ENCODE measurements at places on chromosomes 2 and 18.

DNA sequence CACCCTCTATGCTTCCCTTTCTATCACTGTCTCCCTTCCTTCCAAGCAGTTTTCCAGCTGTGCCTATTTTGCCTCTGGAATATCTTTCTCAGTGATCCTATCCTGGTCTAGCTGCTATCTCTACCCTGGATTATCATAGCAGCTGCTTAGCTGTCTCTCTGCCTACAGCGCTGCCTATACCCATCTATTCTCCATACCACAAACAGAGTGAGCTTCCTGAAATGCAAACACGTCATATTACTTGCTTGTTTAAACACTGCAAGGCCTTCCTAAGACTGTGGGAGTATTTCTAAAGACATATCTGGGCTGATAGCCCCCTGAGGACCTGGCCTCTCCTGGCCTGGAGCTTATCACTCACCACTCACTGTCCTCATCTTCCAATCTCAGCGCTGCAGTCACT, 220.1 kb downstream of the NAPG start:
- DNase-seq: no peak

DNA sequence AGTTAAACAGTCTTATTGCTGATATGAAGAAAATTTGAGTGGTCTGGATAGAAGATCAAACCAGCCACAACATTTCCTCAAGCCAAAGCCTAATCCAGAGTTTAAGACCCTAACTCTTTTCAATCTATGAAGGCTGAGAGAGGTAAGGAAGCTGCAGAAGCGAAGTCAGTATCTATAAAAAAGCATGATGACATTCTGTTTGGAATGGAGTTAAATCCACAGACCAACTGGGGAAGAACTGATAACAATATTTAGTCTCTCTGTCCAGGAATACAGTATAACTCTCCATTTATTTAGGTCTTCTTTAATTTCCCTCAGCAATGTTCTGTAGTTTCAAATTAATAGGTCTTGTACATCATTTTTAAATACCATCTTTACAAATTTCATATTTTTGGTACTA, 16.0 kb downstream of the PIGN start:
- no peak for DNase-seq

DNA sequence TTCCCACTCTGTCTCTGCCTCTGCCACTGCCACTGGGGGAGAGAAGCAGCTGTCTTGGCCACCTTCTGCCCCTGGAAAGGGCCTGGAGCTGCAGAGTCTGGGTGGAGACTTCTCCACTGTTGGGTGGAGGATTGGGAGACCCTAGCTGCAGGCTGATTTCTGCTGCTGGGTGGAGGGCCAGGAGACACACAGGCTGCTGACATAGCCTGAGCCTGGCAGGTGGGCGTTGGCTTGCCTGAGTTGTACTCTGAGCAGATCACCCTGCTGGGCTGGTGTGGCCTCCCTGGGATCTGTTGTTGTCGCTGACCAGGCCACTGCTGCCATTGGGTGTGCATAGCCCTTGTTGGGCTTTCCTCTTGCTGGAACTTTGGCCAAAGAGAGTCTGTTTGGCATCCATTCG, 64.3 kb downstream of the ARHGEF4 start:
- no peak for DNase-seq

GRCh38 chr18:58455314-58456188, 173.3 kb downstream of the ALPK2 start:
- no peak for DNase-seq

GRCh38 chr18:51185075-51185474, 12.4 kb downstream of the MEX3C start:
- no peak for DNase-seq

DNA sequence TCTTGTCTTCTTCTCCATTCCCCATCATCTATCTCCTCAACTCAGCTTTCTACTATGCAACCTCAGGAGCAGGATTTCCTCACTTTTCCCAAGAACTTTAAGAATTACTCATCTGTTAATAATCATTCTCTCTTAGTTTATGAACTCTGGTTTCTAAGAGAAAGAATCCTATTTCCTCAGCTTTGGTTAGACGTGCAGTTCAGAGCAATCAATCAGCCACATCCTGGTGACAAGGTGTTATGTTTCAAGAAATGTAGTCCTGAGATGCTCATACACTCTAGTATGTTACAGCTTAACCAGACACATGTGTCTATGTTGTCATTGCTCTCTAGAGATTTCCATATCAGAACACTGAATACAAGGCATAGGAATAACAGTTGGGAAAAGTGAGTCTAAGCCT, 277.9 kb downstream of the MBD2 start:
- no peak for DNase-seq

DNA sequence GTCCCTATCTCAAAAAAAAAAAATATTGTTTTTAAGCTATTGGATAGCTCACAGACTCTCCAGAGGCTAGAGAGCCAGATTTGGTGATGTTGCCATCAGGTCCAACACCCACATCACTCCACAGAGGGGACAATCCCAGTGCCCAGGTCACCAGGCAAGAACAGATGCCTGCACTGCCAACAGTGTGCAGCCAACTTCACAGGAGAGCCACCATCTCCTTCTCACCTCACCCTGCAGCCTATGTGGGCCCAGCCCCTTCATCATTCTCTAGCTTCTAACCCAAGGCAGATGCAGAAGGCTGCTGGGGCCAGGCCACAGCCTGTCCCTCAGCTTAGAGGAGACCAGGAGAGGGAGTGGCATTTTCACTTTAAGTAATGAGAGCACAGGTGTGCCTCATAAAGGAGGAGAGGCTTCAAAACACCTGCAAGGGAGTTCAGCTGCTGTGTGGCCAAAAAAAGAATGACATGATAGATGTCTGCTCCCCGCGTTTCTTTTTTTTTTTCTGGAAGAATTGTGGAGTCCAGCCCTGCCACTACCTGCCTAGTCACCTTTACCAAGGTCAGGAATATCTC, 98.0 kb upstream of the ZSWIM2 start:
- no peak for DNase-seq

DNA sequence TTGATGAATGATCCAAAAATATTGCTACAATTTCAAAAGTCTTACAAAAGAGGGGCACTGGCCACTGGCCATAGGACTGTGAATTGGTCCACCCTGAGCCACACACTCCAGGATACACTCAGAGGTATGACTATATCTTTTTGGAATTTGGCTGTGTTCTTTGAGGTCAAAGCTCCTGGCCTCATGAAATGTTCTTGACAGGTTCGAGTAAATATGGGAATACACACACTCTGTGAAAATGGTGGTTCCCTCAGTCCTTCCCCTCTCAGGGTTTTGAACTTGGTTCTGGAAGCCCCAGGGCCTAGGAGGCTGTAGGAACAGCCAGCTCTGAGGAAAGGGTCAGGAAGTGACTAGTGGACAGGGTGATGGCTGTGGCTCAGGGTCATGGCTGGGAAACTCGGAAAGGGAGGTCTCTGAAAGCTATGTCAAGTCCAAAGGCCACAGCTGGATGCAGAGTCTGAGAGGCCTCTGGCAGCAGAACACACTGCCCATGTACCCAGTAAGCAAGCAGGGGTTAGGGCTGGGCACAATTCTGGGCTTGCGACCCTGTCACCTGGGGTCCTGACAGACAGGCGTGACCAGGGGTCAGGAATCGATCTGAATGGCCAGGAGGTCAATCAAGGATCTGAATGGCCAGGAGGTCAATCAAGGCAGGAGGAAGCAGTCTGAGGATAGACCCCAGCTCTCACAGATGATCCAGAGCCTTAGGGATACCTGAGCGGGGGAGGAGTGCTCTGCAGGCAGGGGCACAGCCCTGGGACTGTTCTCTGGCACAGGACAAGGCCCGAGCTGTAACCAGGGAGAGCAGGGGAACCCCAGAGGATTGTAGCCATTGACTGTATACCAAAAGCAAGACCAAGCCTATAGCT, 223.4 kb upstream of the SMAD2 start:
- no peak for DNase-seq

DNA sequence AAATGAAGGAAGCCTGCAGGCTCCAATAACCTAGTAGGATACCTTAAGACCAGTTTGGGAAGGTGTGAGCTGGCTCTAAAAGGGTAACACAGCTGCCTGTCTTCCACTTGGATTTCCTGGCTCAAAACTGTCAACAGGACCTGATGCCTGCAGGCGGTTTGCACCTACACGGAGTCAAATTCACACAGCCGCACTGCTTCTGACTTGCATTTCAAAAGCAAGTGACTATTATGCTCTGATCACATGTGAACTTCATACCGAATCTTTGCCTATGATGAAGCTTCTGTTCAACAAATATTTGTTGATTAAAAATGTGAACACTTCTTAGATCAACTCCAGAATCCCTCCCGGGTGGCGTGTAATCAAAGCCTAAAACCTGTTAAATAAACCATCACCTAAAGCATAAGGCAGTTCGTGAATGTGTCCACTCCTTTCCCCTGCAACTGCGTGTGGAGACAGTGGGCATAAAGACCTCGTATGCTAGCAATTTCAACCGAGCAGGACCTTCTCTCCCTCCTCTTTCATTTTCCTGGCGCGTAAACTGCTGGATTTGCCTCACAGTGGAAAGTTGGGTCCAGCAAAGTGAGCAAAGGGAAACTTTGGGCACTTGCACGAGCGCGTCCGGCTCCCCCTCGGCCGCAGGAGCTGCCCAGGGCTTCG, 784 bp downstream of the CRACDL start:
- no peak for DNase-seq

DNA sequence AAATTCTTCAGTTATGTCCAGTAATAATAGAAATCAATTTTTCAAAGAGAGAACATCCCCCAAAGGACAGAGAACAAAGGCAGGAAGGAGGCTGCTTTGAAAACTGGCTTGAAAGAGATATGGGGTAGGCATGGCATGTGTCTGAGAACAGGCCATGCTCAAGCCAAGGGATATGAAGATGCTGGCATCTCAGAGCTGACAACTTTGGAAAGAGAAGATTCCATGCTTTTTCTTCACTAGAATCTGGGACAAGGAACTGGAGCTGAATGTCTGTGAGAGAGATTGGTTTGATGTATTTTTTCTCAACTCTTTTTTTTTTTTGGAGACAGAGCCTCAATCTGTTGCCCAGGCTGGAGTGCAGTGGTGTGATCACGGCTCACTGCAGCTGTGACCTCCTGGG, 139.8 kb upstream of the DLX2 start:
- DNase-seq: no peak

- DNase-seq: no peak
These were observed 47.1 kb downstream of the KCNG3 start for GRCh38 chr2:42446503-42447271.

DNA sequence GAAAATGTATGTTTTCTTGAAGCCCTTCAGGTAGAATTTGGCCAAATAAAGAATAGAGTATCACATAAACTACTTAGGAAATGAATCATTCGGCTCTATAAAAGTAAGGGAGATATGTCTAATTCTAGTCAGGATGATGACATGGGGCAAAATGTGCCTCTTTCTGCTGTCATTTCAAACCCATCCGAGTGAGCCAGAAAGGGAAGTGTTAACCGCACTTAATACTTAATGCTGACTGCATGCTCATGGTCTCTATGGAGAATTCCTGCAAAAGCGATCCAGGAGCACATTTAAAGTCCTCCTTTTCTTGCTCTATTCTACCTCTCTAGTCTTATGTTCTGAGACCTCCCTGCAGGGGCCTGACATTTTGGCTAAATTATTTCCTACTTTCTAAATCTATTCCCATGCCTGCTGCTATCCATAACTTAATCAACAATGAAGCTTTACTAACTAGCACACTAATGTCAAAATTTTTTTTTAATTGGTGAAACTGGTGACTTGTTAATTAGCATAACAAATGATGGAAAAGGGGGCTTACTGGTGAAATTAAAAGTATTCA, 127.4 kb downstream of the CDC42EP3 start:
- no peak for DNase-seq

GRCh38 chr2:28395334-28396061, 2.8 kb downstream of the FOSL2 start:
- no peak for DNase-seq

GRCh38 chr2:178229927-178230326, 35.6 kb downstream of the OSBPL6 start:
- no peak for DNase-seq

DNA sequence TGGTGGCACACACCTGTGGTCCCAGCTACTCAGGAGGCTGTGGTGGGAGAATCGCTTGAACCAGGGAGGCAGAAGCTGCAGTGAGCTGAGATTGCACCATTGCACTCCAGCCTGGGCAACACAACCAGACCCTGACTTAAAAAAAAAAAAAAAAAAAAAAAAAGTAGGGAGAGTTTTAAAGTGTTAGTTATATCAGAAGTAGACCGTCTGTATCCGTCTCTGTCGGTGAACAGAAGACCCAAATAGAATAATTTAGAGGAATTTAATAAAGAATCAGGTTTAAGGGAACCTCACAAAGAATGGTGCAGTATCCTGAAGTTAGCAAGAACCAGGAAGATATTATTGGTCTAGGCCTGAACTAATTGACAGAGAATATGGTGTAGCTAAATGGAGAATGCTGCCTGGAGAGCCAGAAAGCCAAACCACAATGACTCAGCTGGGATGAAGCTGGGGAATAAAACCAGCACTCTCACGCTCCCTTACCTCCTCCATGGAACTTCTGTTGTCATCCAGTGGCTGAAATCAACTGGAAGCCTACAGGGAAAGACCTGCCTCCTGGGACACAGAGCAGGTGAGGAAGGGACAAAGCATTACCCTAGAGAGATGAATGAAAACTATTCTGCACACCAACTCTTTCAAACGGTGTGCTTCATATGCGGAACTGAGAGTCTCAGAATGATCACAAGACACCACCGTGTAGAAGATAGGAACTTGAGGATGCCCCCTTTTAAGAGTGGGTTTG, 39.1 kb upstream of the PLEKHM3 start:
- no peak for DNase-seq

GRCh38 chr2:229348128-229348527, 77.0 kb upstream of the PID1 start:
- no peak for DNase-seq

GRCh38 chr2:64525317-64525613, 1.1 kb downstream of the AFTPH start:
- DNase-seq: no peak

DNA sequence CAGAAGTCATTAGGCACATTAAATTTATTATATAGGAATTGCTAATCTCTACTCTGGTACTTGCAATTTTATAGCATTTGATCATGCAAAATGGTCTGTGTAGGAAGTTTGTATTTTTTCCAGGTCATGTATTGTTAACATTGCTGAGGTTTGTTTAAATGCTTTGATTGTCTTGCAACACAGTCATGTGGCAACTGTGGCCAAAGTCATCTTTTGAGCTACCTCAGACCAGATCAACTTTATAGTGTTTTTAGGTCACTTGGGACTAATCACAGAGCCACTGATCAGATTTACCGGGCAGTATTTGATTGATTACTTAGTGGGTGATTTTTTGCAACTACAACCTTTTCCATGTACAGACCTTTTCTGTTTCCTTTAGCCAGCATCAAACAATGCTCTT, 3.7 kb downstream of the SERPINB5 start:
- DNase-seq: no peak

- no peak for DNase-seq
These were observed 8.7 kb upstream of the GAREM2 start for GRCh38 chr2:26164231-26164630.

DNA sequence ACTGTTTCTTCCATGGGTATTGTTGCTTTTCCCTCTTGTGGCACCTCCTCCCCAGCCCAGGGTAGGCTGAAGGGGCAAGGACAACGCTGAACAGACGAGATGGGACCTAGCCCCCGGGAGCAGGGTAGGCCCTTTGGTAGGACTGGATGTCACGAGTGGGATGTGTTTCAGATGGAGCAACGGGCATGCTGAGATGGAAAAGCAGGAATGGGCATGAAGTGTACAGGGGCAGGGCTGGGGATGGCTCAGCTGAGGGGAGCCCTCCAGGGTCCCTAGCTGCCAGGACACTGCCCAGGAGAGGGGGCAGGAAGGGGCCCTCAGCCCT, 33.4 kb downstream of the ARHGEF4 start:
- no peak for DNase-seq
